ENCODE measurements at places on chromosomes 16 and 17.

DNA sequence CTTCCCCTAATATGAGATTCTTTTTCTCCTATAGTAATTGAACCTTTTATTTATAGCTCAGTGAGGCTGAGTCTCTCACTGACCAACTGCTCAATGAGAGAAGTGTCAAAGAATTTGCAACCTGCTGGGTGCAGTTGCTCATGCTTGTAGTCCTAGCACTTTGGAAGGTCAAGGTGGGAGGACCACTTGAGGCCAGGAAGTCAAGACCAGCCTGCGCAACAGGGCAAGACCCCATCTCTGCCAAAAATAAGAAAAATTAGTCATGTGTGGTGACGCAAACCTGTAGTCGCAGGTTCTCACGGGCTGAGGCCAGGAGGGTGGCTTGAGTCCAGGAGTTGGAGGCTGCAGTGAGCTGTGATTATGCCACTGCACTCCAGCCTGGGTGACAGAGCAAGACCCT lies 30.9 kb upstream of the CRYBA1 start:
- DNase-seq = peak; percentile 30

GRCh38 chr16:85625053-85625452 lies 11.9 kb downstream of the GSE1 start:
- DNase-seq = no peak

GRCh38 chr17:36544044-36544306 lies 744 bp upstream of the GGNBP2 start:
- DNase-seq = peak; percentile 35

GRCh38 chr16:81899601-81900000 lies 111.7 kb downstream of the SDR42E1 start:
- DNase-seq = no peak

GRCh38 chr17:69672924-69673323 lies 258.4 kb downstream of the MAP2K6 start:
- DNase-seq = no peak

DNA sequence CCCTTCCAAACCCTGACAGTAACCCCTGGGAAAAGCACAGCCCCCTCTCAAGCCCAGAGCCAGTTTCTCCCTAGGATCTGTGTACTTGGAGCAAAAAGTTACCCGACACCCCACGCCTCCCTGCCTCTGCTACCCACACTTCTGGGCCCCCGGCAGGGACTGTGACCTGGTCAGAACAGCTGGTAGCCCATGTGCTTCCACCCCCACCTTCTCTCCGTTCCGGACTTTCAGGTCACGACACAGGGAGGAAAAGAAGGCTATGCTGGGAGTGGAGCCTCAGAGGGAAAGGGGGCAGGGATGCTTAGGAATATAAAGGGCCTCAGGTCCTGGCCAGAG lies 6.4 kb downstream of the PPY start:
- DNase-seq = no peak

All from GM12864 (cell line).